Epithelial cell of umbilical artery (primary cell): ENCODE measurements at places on chromosomes 2 and 18. TPM values are rescaled to one million over a fixed set of nuclear protein-coding genes. Genes with fewer than 3 reads are reported as not detected.

The TSPYL6 gene
- not detected in 2 replicates for total RNA-seq

The B4GALT6 gene
- total RNA-seq = 7.8 and 8.4 TPM in 2 replicates

The FHL2 gene
- total RNA-seq = 111 and 115 TPM in 2 replicates

The PRADC1 gene
- total RNA-seq = 17.8 and 19.2 TPM in 2 replicates

The CFAP53 gene
- 0.30 and 0.32 TPM in 2 replicates for total RNA-seq

The ASAP2 gene
- 41.5 and 52.3 TPM in 2 replicates for total RNA-seq

The VPS4B gene
- total RNA-seq = 42.2 and 61.7 TPM in 2 replicates

The LOXHD1 gene
- total RNA-seq = not detected in 2 replicates

The NAT8 gene
- total RNA-seq = not detected in 2 replicates

The TOGARAM2 gene
- total RNA-seq = not detected in 2 replicates

The ZC3H6 gene
- total RNA-seq = 1.4 and 1.9 TPM in 2 replicates

The DCDC2C gene
- total RNA-seq = not detected in 2 replicates

The TMEM247 gene
- not detected in 2 replicates for total RNA-seq

The HOXD10 gene
- total RNA-seq = under 0.01 and 0.15 TPM in 2 replicates

The CYP27C1 gene
- total RNA-seq = not detected in 2 replicates

The MTX2 gene
- total RNA-seq = 33.7 and 38.3 TPM in 2 replicates

The ZEB2 gene
- 12.7 and 32.2 TPM in 2 replicates for total RNA-seq

The C2orf66 gene
- total RNA-seq = under 0.01 TPM in 1 of 2 replicates, not detected in the other

The CNRIP1 gene
- 43.8 and 48.1 TPM in 2 replicates for total RNA-seq

The RAPGEF4 gene
- total RNA-seq = 10.4 and 15.0 TPM in 2 replicates

The GBX2 gene
- 2.9 and 3.6 TPM in 2 replicates for total RNA-seq

The CHST9 gene
- total RNA-seq = not detected in 2 replicates

The POU3F3 gene
- not detected in 2 replicates for total RNA-seq

The NEB gene
- 0.32 and 0.46 TPM in 2 replicates for total RNA-seq

The C2orf92 gene
- 0.97 and 2.3 TPM in 2 replicates for total RNA-seq

The MFF gene
- total RNA-seq = 59.0 and 61.4 TPM in 2 replicates

The ZAP70 gene
- not detected in 2 replicates for total RNA-seq

The OR6B2 gene
- not detected in 2 replicates for total RNA-seq

The LAPTM4A gene
- total RNA-seq = 79.6 and 94.2 TPM in 2 replicates

The GALNT13 gene
- total RNA-seq = under 0.01 and 1.6 TPM in 2 replicates

The VWC2L gene
- total RNA-seq = not detected in 2 replicates

The PMAIP1 gene
- 21.4 and 27.2 TPM in 2 replicates for total RNA-seq

The TBR1 gene
- total RNA-seq = under 0.01 and 0.30 TPM in 2 replicates

The TTC32 gene
- total RNA-seq = 5.5 and 10.8 TPM in 2 replicates

The HOXD9 gene
- total RNA-seq = 1.3 and 1.4 TPM in 2 replicates

The MC4R gene
- total RNA-seq = not detected in 2 replicates

The MRPL19 gene
- 46.8 and 69.8 TPM in 2 replicates for total RNA-seq

The ANKRD44 gene
- total RNA-seq = 2.6 and 3.6 TPM in 2 replicates
